BJ (cell line): ENCODE measurements at places on chromosomes 11 and 22.

DNA sequence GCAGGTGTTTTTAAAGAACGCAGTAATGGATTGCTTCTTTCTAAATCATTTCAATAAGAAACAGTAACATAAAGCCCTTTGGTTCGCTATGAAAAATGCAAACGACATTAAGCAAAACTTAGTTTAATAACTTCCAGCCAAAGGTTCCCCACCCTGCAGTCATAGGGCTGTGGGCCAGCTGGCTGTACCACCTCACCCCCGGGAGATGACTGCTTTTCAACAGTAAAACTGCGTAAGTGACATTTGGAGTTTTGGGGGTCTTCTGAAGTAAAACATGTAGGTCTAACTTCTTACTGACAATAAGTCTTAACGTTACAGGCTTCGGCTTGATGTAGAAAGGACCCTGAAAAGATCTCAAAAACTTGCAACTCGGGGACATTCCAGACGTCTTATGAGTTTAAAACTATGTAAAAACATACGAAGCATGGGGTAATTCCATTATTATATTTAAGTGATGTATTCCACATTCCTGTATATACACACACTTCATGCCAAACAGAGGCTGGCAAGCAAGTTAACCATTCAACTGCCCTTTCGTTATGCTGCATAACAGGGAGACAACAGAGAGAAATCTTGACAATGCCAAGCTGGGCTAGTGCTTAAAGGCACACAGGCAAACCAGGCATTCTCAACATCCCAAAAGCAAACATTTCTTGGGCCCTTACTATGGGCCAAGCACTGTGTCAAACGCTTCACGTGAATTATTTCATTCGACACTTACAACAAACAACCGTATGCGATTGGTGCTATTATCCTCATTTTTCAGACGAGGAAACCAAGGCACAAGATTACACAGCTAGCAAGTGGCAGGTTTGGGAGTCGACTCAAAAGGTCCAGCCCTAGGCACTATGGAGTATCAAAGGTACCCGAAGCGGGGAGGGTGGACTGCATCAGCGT lies 1.2 kb downstream of the MRTFA start:
- DNase-seq, result no peak

GRCh38 chr11:121257976-121258375 lies 34.6 kb upstream of the SC5D start:
- no peak for DNase-seq

GRCh38 chr11:119316016-119316728 lies 758 bp downstream of the MCAM start:
- no peak for DNase-seq

- no peak for DNase-seq
Observed at GRCh38 chr11:134406264-134407185, 5.5 kb downstream of the B3GAT1 start.

DNA sequence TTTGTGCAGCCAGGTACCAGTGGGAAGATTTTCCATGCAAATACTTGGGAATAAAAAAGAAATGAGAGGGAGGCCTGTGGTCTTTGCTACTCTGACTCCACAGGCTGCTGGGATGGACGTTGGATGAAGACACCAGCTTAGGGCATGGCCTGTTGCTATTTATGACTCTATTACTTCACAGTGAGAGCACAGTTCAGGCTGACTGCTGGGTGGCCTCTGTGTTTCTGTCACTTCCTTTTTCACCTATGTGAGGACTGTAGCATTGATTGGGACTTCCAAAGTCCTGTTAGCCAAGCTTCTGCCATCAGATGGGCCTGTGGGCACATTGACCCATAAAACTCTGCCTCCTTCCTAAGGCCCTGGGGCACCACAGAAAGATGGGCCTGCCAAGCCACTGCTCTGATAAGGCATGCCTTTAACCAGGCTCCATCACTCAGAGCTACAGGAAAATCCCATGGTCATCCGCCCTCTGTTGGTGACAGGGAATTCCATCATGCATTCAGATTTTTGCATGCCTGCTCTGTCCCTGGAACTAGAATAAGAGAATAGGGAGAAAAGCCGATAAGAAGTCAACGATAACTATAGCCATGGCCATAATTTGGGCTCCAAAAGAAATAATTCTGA lies 64.6 kb downstream of the KCNJ1 start:
- DNase-seq, result no peak

GRCh38 chr11:16380941-16381568 lies 24.7 kb upstream of the SOX6 start:
- DNase-seq, result no peak

GRCh38 chr22:37088108-37088605 lies 21.4 kb downstream of the TMPRSS6 start:
- peak; percentile 24 for DNase-seq

DNA sequence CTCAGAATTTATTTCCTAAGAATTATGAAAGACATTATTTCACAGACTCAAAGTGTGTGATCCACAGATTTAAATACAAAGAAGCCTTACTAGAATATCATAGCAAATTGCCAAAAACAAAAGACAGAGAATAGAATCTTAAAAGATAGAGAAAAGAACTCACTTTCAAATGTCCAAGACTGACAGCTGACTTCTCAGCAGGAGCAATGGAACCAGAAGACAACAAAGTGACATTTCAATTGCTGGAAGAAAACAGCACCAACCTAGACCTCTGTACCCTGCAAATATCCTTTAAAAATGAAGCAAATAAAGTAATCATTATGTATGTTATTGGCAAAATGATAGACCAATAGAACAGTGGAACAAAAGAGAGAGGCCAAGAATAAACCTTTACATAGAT lies 109.2 kb downstream of the TTC17 start:
- DNase-seq, result no peak

DNA sequence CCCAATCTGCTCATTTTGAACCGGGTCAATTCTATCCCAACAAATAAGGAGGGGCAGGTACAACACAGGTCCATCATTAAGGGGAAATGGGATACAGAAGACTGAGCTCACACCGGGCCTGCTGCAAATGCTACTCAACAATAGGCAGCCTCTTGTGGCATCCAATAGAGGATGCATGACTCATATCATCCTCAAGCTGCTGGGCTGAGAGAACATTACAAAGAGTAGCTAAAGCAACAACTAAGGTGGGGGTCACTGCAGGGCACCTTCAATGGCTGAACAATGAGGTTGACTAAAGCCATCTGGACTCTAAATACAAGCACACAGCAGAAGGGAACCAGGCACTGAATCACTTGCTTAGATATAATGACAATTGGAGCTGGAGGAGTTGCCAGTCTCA lies 130.1 kb upstream of the SYN3 start:
- DNase-seq, result no peak

DNA sequence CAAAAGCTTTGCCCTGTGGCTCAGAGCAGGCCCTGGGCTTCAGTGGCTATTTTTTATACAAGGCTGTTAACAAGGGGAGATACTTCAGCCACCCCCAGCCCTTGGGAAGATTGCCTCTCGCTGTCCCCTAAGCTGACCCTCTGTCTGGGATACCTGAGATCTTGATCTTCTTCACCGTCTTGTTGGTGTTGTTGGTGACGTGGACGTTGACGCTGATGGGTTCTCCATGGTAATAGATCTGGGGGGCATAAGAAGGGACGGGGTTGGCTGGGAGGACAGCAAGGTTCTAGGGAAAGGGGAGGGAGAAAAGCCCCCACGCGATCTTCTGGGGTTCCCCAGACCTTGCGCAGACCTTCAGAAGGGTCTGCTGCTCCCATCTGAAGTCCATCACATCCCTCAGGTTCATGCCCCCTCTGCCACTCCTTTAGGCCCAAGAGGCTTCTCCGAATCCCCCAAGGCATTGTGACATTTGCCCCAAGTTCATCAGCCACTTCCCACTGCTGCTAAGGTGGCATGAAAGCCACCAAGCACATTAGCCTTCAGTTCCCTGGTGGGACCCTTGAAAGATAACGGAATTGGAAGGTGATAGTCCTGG lies 36.7 kb downstream of the TPBGL start:
- no peak for DNase-seq

- no peak for DNase-seq
Observed at GRCh38 chr11:133809569-133810491, 35.5 kb downstream of the SPATA19 start.

DNA sequence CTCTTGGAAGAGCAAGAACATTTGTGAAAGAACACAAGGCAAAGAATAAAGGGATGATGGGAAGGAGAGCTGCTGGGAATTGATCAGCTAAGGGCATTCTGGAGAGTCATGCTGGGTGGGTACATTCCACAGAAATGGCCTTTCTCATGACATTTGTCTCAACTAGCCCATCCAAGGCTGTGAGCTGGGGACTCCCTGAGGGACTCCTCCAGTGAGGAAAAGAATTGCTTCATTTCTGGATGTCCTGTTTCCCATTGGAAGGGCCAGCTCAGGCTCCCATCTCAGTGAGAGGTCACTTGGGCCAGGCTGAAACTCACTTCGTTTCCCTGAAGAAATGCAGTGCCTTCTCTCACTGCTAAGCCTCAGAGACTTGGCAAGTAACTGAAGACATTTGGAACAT lies 106.8 kb downstream of the CD44 start:
- no peak for DNase-seq

DNA sequence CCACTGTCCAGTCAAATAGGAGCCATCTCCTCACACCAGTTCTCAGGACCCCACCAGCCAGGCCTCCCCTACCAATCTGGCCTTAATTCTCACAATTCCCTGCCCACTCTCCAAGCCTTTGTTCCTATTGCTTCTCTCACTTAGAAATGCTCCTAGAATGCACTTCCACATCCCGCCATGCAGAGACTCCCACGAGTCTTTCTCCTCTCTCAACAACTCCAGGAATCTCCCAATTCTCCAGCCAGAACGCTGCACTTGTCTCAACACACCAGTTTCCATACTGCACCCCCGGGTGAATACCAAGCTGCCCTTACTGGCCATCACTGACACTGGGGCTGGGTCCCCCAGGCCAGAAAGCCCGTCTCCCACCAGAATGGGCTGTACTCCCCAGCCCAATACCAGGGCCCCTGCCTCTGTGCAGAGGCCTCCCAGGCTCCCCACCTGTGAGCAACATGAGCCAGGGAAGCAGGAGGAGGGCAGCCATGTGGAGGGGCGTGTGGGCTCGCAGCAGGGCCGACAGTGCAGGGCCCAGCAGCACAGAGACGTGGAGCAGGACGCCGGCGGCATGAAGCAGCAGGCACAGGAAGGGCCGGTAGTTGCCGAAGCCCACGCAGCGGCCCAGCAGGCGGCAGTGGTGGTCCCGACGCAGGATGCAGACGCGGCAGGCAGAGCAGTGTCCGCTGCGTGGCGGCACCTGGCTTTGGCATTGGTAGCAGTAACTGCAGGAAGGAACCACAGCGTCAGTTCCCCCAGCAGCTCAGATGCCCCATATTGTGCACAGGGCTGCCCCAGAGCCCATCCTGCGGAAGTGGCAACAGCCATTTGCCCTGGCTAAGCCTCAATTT lies 2.4 kb downstream of the ZDHHC24 start:
- DNase-seq, result no peak

GRCh38 chr11:15629690-15630321 lies 515.1 kb downstream of the INSC start:
- DNase-seq, result no peak

DNA sequence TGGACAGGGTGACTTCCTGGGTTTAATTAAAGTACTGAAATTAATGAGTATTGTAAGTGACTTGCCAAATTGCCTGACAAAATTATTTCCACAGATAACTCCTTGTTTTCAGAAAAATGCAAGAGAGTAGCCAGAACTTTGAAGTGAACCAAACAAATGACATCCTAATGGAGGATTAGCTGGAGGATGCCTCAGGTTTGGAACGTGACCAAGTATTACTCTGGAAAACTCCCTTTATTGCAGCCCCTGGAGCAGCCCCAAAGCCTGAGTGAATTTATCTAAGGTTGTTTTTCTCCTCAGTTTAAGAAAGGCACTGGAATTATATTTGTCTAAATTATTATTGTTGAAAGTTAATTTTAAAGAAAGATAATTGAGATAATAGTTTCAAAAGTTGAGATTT lies 343.6 kb upstream of the MTNR1B start:
- DNase-seq, result no peak

DNA sequence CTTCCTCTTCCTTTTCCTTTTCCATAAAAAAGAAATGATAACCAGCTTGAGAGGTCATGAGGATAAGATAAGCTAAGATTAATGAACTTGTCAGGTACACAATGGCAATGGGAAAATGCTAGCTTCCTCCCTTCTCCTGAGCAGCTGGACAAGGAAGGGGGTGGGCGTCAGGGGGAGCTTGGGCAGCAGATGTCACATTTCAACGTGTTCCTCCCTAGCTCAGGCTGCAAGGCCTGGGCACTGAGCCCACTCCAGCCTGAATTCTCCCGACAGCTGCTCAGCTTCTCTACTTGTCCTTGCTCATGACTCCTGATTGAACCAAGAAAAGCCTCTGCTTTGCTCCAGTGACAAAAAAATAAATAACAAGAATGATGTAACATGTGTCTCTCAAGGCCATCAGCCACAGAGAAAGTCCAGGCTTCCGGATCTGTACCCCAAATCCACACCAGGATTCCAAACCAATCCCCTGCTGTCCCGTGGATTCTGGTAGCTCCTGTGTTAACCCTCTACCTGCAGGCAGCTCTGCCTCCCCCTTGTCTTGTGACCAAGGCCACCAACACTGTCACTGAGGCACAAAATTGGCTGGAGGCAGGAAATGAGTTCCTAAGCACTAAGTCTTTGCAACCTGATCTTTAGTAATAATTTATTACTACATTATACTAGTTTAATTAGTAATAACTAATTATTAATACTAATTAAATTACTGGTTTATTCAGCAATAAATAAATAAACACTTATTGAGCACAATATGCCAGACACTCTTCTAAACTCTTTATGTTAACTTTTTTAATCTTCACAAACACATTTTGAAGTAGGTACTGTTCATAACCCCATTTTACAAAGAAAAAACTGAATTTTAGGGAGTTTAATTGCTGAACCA lies 146.5 kb downstream of the CCDC34 start:
- DNase-seq, result no peak

- no peak for DNase-seq
Observed at GRCh38 chr11:117678658-117679406, 118.2 kb downstream of the DSCAML1 start.

- DNase-seq, result no peak
Observed at GRCh38 chr11:70500076-70500847, 101.9 kb downstream of the CTTN start.

- DNase-seq, result no peak
Observed at GRCh38 chr11:126440276-126440675, 84.8 kb downstream of the ST3GAL4 start.

DNA sequence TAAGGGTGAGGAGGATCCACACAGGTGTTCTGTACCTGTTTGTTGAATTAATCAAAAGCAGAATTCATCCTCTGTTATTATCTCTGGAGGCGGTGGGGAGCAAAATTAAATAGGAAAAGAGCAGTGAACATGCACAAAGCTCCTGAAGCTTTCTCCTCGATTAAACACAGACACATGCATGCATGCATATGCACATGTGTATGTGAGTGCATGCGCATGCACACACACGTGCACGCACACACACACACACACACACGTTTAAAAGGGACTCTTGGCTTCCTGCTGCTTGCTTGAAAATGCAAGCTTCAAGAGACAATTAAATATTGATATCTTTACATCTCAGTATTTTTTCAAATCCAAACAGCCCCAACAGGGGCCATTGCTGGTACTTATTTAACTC lies 462.1 kb downstream of the BUD13 start:
- DNase-seq, result no peak

DNA sequence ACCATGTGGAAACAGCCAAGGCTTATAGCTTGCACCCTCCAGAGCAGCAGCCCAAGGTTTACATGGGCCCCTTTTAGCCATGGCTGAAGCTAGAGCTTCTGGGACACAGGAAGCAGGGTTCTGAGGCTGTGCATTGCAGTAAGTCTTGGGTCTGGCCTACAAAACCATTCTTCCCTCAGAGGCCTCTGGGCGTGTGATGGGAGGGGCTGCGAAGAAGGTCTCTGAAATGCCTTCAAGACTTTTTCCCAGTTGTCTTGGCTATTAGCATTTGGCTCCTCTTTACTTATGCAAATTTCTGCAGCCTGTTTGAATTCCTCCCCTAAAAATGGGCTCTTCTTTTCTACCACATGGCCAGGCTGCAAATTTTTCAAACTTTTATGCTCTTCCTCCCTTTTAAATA lies 109.5 kb downstream of the BBOX1 start:
- DNase-seq, result no peak
